ENCODE measurements at places on chromosomes 7 and 10.

DNA sequence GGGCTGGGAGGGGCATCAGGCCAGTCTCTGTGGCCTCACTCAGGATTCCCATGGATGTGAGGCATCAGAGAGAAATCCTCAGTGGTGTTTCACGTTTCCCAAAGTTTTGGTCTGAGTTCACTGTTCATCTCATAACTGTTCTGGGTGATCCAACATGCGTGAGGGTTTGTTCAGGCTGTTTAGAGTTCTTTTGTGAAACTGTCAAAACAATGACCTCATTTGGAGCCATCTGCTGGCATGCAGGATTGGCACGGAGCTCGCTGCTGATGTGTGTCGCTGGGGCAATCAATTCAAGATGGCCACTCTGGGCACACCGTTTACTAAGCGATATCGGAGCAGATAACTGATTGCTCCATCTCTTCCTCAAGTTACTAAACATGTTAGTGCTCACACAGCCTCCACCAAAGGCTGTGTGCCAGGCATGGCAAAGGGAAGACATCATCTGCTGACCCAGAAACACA, 365.6 kb downstream of the WDR11 start:
- no peak for DNase-seq

GRCh38 chr7:136359333-136359903, 382.3 kb upstream of the MTPN start:
- no peak for DNase-seq

DNA sequence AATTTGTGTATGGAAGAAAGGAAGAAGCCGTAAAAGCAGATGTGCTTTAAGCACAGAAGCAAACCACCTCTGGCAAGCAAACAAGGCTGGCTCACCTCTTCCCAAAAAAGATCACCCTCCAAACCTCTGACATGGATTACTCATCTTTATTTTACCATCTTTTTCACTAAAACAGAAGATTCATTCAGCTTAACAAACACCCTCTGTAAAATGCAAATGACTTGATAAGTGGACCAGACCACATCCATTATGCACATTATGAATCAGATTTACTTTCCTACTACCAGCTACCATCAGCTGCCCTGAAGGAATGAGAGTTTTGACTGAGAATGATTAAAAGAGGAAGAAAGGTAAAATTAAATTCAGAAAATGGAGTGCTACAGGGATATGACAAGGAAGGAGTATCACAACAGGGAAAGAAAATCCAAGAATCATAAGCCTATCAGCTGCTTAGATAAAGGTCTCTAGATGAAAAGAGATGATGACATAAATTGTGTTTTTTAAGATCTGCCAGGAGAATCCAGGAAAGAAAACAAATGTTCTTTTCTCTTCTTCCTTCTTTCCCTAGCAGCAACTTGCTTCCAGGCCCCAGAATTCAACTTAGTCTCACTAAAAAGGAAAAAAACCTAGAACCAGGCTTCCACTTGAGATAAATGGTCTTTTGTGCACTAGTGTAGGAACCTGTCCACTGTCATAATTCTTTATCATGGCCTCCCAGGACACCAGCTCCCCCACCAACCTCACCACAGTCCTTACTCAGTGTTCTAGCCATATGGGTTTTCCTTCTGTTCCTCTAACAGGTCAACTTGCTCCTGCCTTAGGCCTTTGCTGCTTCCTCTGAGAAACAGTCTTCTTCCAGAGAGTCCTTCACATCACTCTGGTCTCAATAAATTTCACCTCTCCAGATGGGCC, 47.4 kb downstream of the JAZF1 start:
- no peak for DNase-seq

DNA sequence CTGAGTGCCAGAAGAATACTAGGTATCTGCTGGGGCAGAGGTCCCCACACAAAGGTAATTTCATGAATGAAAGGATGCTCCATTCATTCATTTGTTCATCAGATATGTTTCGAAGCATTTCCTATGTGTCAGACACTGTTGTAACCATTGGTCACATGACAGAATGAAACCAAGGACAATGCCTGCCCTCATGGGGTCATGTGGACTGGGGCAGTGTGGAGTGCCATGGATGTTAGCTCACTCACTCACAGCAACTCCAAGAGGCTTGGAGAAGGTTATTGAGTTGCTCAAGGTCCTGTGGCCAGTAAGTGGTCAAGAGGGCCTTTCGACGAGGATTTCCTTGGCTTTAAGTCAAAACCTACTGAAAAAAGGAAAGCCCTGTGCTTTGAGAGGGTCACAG, 223.5 kb downstream of the ARHGAP12 start:
- DNase-seq: no peak

GRCh38 chr7:17985473-17986239, 42.0 kb downstream of the PRPS1L1 start:
- no peak for DNase-seq

- no peak for DNase-seq
These were observed 34.3 kb upstream of the PTF1A start for GRCh38 chr10:23157691-23158369.

DNA sequence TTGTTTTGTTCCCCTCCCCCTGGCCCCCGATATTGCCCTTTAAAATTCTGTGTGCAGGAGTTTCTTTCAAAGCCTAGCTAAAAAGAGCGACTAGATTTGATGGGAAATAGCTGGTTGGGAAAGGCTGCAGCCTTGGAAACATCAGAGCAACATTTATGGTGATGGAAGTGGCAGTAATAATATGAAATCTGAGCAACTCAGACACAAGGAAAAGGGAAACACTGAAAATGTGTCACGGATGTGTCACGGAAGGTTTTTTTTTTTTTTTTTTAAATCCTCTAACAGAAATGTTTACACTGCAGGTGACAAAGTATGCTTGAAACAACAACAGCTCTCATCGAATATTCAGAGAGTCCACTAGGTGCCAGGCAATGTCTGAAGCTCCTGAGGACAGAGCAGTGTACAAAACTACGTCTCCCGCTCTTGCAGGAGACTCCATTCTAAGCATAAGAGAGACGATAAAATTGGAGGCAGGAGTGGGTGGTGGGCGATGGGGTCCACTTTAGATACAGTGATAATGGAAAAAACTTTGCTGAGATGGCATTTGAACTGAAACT, 143.0 kb downstream of the RSU1 start:
- DNase-seq: no peak

DNA sequence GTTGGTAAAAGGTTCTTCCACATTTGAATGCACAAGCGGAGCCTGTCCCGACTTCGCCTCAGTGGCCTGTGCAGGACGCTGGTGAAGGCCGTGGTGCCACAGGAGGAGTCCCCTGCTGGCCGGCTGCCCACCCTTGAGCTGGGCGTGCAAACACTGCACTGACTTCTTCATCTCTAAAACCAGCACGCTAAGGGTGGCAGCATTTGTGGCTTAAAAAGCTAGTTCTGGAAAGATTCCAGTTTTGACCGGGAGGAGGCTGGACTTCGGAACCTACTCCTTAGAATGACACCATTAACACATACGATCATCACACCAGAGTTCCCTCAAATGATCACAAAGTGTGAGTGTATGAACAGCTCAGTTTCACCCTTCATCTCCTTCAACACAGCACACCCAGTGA, 102.4 kb downstream of the SMURF1 start:
- DNase-seq: no peak

DNA sequence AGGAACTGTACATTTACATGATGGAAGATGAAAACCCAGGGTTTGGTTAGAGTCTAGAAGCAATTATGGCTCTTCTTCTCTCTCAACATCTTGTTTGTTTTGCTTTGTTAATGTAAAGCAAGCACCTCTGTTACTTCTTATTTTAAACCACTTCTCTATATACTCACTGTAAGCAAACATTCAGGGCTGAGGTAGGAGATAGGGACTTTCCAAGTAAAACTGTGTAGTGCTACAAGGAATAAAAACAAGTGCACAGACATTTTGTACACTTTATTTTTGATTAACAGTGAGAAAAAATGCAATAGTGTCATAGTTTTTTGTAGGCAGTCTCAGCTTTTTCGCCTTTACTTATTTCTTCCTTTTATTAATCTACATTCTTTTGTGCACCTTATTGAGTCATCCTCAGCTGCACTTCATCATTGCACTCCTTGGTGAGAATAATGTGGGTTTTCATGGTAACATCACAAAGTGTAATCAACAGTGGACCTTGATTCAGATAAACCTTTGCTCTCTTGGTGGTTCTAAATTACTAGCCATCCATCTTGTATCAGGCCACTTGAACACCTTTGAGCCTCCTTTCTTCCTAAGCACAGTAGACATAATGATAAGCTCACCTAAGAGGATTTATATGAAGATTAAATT, 52.9 kb downstream of the ELMO1 start:
- no peak for DNase-seq

DNA sequence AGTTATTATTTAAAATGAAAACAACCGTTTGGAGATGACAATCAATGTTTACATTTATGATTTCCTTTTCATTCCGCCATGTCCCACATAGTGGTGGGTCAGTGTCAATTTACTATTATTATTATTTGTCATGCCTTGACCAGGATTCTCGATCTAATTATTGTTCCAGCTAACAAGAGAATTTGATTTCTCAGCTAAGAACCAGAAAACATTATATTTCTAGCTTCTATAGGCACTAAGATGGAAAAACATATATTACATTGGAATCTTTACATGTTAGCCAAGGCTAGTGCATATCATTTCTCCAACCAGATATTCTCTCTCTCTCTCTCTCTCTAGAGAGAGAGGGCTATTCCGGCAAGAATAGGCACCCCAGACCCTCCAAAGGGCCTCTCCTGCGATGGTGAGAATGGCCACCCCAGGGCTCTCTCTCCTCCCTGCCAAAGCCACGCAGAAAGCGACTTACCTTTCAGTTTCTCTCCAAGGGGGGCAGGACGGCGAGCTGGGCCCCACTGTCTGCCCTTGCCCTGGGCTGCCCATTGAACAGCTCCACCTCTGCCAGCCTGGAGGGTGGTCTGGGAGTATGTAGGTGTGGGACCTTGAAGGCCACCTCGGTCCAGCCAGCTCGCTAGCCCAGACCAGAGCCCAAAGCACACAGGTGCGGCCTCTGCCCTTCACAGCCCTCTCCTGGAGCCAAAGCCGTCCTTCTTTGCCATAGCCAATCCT, 2.4 kb downstream of the HOXA3 start:
- no peak for DNase-seq

GRCh38 chr7:136400877-136401276, 423.7 kb upstream of the MTPN start:
- no peak for DNase-seq

DNA sequence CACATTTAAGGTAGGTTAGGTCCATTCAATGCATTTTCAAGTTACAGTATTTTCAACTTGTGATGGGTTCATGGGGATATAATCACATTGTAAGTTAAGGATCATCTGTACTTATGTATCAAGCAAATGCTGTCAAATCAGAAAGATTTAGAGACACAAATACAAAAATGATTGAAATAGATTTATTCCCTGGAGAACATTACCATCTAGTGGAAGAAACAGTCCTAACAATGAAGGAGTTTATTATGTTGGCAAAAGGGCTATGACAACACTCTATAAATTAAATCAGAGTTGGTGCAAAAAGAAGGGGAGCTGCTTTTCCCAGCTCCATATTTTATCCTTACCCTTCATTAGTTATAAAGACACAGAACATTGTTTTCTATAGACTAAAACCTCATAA, 69.0 kb downstream of the PRSS58 start:
- no peak for DNase-seq

GRCh38 chr7:99955247-99955646, 20.6 kb downstream of the AZGP1 start:
- no peak for DNase-seq

GRCh38 chr7:148535217-148535616, 55.3 kb upstream of the C7orf33 start:
- DNase-seq: no peak

DNA sequence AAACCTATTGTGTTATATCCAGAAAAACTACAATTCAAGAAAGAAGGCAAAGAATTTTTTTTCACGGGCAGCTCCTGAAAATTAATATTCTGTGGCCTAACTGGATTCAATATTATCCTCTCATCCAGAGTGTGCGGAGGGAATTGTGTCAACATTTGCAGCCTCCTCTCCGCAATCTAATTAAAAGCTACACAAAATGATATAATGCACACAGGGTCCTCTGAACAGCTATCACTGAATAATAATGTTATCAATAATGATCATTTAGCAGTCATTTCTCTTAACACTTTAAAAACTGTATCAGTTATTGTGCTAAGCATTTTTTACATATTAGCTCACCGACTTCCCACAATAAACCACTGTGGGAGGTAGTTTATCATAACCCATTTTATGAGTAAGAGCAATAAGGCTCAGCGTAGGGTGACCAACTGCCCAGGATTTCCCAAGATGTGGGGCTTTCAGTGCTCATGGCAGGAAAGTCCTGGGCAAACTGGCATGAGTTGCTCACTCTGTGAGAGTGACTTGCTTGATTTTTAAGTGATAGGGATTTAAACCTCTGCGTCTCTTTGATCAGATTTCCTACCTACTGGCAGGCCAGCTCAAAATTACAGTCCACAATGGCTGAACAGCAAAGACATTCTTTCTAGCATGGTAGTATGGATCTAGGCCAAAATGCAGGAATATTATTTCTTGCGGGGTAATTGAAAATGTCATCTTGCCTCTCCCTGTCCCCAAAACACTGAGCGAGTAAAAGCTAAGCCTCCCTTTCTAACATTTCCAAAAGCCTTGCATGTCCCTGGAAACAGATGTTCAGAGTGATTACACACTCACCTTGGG, 65.7 kb downstream of the AOAH start:
- no peak for DNase-seq

DNA sequence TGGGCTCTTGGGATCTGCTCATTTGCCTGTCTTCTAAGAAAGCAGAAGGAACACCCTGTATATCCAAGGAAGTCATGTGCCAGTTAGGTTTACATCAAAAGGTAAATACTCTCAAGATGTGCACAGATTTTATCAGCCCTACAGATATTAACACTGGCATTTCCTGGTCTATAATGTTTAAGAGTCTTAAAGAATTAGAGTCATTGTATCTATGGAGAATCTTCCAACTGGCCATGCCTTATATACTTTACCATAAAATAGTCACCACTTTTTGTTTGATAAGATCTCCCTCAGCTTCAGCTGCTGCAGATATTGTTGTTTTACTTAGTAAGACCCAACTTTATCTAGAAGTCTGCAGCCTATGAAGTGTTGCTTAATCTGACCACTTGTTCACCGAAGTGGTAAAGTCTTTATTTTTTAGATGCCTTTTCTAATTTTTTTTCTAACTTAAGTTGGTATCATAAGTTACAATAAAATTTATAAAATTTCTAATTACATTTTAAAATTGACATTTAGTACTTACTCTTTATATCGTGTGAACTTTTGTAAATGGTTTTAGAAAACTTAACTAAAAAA, 58.5 kb downstream of the CPED1 start:
- no peak for DNase-seq

DNA sequence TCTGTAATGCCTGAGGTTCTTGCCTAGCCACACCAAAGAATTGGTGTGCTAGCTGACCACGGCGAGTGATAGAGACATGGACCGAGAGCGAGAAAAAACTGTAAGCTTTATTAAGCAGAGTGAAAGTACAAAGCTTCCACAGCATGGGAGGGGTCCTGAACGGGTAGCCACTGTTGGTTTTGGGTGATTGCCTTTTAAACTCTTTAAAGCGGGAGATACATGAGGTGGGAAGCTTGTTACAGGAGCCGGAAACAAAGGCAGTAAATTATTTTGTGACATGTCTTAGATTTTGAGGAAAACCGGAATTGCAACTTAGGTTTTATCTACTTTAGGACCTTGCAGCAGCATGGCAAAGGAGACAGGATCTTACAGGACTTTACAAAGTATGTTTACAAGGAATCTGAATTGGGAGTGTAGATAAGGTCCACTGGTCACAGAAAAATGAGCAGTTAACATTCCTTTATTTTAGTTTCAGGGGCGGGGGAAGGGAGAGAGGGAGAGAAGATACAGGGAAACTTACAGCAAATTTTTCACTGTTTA, 252.7 kb upstream of the MBL2 start:
- no peak for DNase-seq
